Stimulated activated CD4-positive, alpha-beta T cell treated with anti-CD3 and anti-CD28 coated beads, Interleukin-1b, Interleukin-23, amount 100 ng/mL, for 4 hours (primary cell): ENCODE measurements at places on chromosomes 4 and X.

- DNase-seq: no peak
These were observed 157.1 kb upstream of the FTHL17 start for GRCh38 chrX:31228909-31229308.

DNA sequence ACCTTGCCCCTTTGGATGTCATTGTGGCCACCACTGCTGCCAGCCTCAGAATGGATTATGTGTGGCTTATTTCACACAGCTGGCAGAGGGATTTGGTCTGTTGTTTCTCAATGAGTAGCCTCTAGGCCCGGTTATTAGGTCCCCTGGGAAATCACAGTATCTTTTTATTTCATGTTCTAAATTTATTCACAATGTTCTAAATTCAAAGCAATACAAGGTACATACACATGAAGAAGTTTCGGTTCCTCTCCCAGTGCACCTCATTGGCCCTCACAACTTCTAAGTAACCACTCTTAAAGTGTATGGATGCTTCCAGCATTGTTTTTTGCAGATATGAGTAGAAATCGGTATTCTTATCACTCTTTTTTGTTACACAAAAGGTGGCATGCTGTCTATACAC lies 262.7 kb downstream of the RCHY1 start:
- DNase-seq: no peak

DNA sequence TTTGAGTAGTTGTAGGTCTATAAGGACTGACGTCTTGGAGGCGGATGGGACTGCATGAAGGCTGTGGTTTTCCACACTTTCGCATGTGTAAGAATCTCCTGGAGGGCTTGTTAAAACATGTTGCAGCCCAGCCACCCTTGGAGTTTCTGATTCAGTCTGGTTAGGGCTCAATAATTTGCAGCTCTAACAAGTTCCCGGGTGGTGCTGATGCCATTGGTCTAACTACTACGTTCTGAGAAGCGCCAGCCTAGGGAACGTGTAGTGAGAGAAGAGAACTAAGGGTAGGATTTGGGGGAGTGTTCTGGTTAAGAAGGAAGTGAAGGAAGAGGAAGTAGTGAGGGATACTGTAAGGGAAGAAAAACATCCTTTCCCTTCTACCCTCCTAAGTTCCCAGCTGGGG lies 138.9 kb downstream of the LARP7 start:
- DNase-seq: no peak

GRCh38 chr4:105969575-105969974 lies 74.3 kb downstream of the NPNT start:
- DNase-seq: no peak

DNA sequence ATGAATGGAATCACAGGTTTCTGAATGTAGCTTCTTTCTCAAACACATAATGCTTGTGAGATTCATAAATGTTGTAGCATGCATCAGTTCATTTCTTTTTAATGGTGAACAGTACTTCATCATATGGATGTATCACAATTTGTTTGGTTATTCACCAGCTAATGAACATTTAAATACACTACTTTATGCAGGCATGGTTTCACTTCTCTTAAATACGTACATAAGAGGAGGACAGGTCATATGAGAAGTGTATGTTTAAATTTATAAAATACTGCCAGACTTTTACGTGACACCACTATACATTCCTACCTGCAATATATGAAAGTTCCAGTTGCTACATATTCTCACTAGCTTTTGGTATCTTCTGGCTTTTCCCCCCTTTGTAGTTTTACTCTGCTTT lies 65.4 kb downstream of the ANKRD17 start:
- no peak for DNase-seq

DNA sequence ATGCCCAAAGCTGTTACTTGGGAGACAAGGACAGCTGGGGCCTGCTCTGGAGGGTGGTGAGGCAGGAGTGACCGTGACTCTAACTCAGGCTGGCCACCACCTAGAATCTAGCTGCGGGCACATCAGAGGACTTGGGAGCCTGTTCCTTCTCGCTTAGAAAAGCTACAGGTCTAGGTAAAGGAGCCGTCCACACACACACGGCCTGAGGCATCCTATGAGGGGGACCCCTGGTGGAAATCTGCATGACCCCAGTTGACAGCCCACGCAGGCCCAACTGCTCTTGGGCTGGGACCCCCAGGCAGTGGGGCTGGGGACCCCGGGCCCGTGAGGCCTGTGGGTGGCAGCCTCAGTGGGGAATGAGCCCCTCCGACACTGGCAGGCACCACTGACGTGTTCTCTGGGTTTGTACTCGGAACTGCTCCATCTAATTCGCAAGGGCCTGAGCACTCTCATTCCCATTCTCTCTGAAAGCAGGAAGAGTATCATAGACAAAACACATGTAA lies 75.6 kb downstream of the ACOX3 start:
- no peak for DNase-seq

- DNase-seq: no peak
These were observed 6.2 kb upstream of the CXCL13 start for GRCh38 chr4:77599378-77599777.

GRCh38 chr4:125765941-125766340 lies 451.2 kb downstream of the FAT4 start:
- no peak for DNase-seq

DNA sequence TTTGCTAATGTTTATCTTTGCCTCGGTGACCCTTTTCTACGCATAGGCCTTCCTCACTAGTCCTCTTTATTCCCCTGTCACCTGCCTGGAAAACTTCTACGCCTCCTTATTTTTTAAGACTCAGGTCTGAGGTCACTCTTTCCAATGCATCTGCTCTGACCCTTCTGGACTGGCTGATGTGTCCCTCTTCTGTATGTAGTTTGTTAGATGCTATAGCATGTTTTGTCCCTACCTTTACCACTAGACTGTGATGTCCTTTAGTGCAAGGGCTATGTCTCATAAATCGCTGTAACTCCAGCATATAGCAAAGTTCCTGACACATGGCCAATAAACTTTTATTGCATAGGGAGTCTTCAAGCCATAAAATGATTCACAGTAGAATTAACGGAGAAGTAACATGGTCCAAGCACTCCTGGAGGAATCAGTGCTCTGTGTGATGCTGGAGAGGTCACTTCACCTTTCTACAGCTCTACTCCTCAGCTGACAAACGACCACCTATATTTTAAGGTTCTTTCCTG lies 872.5 kb upstream of the SLIT2 start:
- DNase-seq: no peak

GRCh38 chrX:115357326-115358120 lies 68.0 kb downstream of the LUZP4 start:
- DNase-seq: no peak

- DNase-seq: no peak
These were observed 90.2 kb upstream of the SLITRK2 start for GRCh38 chrX:145727476-145727875.

- no peak for DNase-seq
These were observed 72.4 kb downstream of the PAPSS1 start for GRCh38 chr4:107647591-107647990.

DNA sequence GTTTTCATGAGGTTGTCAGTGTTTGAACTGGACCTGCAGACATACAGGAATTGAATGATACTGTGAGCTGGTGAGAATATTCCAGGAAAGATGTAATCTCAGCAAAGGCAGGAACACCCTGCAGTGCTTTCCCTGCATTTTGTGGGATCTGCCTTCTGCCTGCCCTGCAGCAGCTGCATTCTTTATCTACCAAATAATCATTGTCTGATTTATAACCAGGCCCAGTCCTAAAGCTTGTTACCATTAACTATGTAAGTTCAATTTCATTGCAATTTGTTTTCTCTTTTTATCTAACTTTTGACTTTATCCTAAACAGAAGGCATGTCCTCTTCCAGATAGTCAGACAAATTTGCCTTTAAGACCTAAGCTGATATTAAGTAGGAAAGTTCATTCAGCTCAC lies 99.8 kb upstream of the NOCT start:
- DNase-seq: no peak

GRCh38 chrX:149275836-149276235 lies 229.3 kb downstream of the IDS start:
- DNase-seq: no peak

- no peak for DNase-seq
These were observed 121.1 kb upstream of the SORBS2 start for GRCh38 chr4:185933078-185933581.

DNA sequence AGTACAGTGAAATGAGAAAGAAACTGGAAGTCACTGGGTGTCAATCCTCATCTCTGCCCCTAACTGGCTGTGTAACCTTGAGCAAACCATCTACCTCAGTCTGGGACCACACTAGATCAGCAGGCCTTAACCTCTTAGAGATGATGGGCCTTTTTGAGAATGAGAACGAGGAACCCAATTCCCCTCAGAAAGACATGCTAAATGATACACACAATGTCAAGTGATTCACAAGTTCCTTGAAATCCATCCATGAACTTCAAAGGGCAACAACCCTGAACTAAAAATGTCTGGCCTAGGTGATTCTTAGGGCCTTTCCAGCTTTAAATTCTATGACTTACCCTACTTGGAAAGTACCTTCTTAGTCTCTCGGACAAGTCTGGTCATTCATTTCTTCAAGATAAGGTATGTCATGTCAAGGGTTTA lies 47.4 kb downstream of the ACSL4 start:
- no peak for DNase-seq

GRCh38 chr4:39062094-39062769 lies at the start of gene KLHL5:
Gene KLHL5, plus strand, starts transcription at chr4:39062232. Its CDS starts 421 bp downstream, at chr4:39062653.
- no peak for DNase-seq

GRCh38 chrX:123339221-123339905 lies 155.3 kb downstream of the GRIA3 start:
- no peak for DNase-seq

GRCh38 chrX:24221872-24222271 lies 72.3 kb downstream of the ZFX start:
- no peak for DNase-seq

GRCh38 chrX:150063674-150064073 lies 125.4 kb upstream of the EOLA2 start:
- no peak for DNase-seq

DNA sequence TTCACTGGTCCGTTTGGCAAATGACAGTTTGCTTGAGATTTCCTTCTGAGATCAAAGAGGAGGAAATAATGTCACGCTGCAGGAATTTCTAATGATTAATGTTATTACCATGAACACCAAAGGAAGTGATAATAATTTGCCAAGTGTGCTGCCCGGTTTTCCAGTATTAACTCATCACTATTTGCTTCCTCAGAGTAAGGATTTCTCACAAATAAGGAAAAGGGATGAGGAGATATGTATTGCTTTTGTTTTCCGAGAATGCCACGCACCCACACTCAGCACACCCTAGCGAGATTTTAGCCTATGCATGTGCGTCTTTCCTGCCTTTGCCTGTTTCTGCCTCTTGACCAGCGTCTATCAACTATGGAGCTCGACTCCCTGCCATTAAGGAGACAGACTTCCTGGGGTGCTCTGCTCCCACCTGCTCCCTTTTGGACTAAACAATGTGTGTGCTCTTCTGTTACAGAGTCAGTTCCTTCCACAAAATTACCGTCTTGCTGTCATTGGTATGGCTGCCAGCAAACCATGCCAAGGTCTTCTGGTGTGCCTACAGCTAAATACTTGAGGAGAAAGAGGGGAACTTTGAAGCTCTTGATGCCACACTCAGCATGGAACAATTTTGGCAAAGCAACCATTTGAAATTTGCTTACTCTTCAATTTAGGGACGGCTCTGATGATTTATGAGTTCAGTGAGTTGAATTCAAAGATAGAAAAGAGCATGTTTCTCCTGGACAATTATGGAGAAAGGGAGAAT lies 393.1 kb upstream of the ZFP42 start:
- DNase-seq: no peak

DNA sequence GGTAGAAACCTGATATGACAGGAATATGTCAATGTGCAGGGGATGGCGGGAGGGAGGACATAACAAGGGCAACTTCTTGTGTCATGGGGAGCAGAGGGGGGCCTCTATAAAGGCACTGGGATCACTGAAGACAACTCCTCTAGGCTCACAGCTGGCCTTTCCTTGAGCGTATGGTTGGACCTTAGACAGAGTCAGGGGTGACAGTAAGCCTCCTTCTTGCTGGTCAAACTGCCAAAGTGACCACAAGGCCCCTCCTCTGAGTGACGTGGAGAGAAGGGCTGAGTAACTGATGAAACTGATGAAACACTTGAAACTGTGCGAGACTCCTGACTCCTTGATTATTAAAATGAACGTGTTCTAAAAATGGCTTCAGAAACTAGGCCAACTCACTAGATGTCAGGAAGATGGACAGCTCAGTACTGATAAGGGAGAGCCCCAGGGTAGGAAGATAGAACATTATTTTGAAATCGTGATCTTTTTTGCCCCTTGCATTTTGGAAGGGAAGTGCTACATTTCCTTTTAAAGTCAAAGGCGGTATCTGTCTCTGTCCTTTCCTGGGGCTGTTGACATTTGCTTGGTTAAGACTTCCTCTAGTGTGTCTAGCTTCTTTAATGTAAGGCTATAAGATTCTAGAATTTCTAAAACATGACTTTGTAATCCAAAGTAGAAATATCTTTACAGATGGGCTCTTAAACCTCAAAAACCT lies 1.6 kb downstream of the RAB33A start:
- DNase-seq: no peak

- no peak for DNase-seq
These were observed 246.8 kb upstream of the NWD2 start for GRCh38 chr4:36997727-36998126.

DNA sequence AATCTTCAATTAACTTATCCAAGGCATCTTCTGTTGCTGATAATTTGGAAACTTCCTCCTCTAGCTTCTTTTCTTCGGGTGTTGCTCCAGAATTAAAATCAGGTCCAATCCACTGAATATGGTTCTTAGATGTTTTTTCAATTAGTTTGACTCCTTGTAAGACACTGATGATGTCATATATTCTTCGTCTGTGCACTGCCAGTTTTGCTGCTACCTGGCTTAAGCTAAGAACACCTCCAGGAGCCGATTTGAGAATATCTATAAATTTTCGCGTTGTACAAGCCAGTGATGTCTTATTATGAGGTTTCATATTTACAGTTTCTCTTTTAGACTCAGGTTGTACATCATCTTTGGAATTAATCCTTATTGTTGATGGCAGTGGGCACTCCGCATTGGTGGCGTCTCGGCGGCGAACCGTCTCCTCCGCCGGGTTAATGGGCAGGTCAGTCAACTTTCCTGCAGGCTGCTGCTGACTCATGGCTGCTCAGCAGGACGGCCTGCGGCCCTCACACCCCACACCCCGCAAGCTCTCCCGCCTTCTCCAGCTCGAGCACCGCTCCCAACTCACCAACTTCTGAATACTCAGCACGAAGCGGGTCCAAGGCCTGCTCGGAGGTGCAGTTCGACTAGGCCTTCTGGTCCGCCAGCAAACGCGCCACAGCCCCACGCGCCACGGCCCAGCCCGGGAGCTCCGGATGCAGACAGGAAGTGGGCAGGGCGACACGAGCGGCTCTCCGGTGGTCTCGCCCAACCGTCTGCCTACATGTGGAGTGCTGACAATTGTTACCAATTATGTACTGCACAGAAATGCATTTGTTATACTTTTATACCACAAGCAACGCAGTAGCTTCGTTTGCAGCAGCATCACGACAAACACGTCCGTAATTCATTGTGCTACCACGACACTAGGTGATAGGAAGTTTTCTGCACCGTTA lies 49.2 kb upstream of the FHL1 start:
- no peak for DNase-seq

DNA sequence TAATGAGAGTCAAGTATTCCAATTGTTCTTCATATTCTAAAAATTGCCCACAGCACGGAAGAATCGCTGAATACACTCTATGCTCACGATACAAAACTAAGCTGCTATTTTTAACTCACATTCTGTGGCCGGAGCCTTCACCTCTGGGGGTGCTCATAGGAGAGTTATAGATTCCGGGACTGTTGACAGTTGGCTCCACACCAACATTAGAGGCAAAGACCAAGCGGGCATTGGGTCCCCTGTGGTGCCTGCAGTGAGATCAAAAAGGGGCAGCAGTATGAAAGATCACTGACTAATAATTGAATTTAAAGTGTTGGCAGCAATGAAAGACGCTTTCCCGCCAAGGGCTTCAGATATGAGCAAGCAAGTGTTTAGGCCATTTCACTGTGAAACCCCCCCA lies 146.0 kb downstream of the TMEM144 start:
- DNase-seq: no peak
